NCI-H2107 (cell line): ENCODE measurements at places on chromosomes 7 and 10.

DNA sequence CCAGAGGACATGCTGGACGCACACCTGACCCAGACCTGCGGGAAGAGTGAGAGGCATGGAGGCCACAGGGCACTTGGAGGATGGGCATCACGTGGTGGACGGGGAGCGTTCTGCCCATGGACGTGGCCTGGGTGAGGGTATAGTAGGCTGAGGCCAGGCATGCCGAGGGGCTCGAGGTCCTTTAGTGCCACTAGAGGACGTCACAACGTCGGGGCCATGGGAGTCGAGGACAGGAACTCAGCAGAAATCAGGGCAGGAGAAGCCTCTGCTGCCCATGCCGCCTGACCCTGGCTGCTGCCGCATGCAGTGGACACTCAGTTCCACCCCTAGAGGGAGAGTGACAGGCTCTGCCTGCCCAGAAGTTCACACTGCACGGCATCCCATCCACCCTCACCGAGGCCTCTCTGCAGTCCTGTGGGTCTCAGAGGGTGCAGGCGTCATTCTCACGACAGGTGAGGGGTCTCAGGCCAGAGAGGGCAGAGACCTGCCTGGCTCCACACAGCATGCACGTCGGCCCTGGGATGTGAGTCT lies 198.7 kb downstream of the ADARB2 start:
- no peak for DNase-seq

DNA sequence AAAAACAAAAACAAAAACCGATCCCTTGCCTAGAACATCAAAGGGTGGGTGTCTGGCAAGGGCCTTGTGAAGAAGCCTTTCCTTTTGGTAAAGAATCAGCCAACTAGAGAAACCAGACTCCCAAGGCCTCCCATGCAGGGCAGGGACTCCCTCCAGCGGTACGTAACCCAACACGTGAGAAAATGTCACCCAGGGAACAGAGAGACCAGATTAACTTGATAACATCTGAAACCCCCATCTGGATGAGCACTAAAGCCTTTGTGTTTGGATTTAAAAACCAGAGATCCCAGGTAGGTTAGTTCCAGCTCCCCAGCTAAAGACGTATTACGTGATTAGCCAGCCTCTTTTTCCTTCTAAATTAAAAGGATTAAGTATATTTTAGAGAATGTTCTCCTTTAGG lies 3.0 kb upstream of the HABP2 start:
- no peak for DNase-seq

DNA sequence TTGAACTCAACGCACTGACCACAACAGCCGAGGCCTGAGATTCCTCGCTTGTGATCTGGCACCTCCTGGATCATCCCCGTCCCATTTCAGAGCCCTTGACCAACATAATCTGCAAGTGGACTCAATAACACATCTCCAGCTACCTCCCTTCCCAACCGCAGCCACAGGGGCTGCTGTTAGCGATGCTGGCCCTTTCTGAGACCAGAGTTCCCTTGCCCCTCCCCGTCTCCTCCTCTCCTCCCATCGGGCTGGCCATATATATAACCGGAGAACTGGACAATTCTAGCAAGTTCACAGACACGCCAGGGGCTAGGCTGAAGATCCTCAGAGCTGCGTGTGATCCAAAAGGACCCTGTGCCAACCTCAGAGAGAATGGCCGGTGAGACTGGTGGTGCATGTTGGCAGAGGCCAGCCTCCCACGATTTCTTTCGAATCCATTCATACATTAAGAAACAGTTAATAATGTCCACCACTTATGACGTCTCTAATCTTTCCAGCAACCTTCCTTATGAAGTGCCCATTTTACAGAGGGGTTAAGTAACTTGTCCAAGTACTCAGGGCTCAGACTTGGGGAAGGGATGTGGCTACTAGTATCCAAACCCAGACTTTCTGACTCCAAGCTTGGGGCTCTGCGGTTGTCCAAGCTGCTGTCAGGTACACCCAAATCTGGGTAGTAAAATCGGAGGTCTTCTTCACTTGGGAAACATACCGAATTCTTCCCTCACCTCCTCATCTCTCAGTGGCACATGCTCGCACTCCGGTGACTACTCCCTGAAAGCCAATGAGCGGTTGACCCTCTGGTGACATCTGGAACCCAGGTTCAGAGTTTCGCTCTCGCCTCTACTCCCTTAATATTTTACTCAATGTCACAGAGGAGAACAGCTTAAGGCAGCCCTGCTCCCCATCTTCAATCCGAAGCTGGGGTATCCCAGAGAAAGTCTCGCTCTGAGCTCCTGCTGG lies 11.2 kb upstream of the FEZF1 start:
- no peak for DNase-seq

DNA sequence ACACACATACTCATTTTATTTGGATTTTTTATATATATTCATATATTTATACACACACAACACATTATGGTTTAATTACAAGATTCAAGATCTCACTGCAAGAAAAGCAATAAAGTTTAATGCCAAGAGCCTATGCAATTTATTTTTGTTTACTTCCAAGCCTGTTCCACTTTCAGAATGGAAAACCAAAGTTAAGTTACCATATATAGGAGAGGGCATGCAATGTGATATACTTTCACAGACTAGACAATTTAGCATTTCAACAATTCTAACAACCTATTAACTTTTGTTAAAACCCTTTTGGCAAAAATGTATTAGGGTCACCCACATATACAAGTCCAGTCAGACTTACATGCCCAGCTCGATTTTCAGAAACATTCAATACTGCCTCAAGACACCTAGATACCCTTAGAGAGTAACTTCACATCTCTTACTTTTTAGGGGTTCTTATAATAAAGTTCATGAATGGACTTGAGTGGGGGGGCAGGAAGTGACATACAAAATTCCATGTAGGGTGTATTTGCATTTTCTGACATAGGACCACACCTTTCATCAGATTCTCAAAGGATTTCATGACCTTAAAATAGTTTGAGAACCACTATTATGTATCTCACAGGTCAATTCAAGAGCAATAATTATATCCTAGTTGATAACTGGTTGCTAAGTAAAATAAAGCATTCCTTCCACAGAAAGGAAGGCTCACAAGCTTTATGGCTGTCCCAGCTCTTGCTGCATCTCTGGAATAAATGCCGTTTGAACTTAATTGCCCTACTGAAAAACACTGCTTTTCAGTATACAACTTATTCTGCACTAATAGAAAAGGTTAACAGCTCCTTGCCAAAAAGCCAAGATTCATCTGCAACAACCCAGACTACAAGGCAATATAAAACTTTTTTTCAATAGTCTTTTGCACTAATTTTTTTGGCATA lies 2.5 kb downstream of the P4HA1 start:
- no peak for DNase-seq

DNA sequence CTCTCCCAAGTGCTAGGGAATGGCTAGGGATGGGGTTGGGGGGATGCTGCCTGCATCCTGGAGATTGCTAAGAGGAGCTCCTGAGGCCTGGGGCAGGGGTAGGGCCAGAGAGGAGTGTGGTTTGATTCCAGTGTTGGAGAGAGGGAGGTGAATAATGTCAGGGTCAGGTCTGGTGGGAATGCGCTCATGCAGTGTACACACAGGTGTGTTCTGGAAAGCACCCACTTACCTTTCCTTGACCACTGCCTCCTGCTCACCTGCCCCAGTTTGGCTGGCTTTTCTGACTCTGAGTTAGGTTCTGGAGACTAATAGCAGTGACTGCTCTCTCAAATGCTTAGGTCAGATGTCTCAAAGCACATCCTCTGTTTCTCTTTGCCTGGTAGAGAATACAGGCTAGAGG lies 135.4 kb upstream of the BMPER start:
- no peak for DNase-seq

DNA sequence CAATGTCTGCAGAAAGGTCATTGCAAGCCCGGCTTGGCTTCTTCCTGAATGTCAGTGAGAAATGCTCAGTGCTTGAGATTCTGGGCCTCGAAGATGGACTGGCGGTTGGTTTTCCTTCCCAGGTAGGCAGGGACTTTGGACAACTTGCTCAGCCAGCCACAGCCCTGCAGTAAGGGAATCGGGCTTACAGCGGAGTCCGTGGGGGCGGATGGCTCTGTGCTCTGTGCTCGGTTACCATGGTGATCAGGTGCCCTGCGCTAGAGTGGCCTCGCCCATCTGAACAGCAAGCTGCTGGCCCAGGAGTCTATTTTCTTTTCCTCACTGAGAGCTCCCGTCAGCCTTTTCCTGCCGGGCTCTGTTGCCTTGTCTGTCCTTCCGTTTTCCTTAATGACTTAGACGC lies 77.8 kb upstream of the SH2B2 start:
- no peak for DNase-seq

DNA sequence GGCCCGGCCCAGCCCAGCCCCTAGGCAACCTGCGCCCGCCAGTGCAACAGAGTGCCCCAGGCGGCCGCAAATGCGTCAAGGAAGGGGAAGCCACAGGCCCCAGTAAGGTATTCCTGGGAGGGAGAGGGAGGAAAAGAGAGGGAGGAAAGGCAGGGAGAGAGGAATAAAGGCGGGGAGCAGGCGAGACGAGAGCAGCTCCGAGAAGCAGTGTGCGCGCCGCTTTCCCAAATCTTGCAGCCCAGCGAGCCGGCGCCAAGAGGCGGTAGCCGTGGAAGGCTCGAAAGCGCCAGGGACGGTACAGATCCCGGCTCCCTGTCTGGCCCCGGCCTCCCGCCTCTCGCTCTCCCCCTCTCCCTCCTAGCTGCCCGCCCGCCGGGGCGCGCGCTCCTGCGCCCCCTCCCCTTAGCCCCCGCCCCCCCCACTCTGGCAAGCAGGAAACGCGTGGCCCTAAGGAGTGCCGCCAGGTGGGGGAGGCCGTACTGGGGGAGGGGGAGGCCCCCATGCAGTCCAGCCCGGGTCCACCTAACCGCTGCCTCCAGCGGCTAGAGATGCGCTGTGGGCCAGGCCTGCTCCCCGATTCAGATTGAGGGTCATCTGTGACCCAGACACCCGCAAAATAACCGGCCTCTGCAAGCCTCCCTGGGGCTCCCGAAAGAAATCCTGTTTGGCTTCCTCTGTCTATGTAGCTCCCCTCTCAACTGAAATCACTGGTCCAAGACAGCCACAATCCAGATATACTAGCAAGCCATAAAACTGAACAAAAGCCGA lies 4.3 kb downstream of the HOXA10 start:
- no peak for DNase-seq

- no peak for DNase-seq
These were observed 107.3 kb upstream of the STARD3NL start for GRCh38 chr7:38070718-38071117.

GRCh38 chr7:94590526-94591162 lies 65.3 kb downstream of the SGCE start:
- no peak for DNase-seq

DNA sequence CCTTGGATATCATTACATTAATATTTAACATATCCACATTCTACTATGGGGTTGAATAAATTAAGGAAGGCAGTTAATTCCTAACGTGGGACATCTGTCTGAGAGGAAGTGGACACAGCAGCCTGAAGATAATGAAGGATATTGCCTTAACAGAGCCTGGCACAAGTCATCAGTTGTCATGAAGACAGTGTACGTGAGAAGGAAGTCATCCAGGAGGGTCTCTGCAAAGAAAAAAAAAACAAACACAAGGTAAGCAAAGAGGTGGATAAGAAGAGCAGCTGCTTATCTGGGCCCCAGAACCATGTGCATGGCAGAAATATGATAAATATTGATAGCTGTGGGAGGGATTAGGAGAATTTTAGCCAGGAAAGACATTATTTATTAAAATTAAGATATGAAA lies 190.0 kb downstream of the RAPGEF5 start:
- DNase-seq, result no peak

- DNase-seq, result no peak
These were observed 142.9 kb upstream of the ITGB1 start for GRCh38 chr10:33100781-33101391.

- DNase-seq, result no peak
These were observed 140.7 kb downstream of the RTKN2 start for GRCh38 chr10:62127975-62128374.

DNA sequence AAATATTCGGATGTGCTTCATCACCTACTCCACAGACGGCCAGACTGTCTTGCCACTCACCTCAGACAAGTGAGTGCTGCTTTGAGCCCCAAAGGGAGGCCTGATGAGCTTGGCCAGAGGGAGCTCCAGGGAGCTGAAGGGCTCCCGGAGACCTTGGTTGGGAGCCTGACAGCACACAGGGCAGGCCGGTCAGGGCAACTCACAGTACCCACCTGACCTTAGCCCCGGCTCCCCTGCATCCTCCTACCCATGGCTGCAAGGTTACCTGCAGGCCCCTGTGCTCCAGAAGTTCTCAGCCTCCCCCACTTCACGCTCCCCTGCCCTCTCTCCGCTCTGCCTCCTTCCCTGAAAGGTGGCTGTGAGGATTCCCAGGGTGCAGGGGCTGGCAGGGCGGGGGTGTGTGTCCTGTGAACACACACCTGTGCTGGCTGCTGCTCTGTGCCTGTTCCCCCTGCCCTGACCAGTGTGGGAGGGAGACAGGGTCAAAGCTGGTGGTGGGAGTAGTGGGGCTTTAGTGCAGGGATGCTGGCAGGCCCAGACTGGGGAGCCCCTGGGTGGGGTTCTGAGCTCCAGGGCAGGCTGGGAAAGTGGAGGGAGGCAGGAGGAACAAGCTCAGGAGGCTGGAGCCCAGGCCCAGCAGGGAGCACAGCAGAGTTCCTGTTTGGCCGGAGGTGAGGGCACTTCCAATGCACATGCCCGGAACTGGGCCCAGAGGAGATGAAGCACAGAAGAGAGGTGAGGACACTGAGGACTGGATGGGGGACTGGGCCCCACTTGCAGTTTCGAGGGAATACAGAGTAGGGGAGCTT lies 7.2 kb downstream of the ANTXRL start:
- no peak for DNase-seq

- no peak for DNase-seq
These were observed 118.3 kb upstream of the LAMB4 start for GRCh38 chr7:108248418-108248817.

GRCh38 chr7:21947946-21948345 lies 2.2 kb upstream of the CDCA7L start:
- no peak for DNase-seq

DNA sequence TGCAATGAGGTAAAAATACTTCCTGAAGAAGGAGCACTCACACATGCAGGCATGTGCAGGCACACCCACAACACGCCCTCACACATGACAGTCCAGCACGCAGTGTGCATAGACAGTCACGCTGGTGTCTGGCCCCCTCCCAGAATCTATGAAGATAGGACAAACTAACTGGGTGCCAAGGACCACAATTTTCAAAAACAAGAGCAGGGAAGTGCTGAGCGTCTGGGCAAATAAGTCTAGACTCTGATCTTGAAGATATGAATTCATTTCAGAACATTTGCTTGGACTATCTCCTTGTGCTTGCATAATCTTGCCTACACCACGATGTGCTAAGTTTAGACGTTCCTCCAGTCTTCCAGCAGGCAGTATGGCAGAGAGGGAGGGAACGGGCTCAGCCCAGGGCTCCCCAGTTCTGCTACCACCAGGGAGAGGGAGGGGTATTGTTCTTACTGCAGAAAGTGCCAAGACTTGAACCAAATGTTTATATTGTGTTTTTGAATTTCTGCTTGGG lies 276.5 kb upstream of the KLF6 start:
- DNase-seq, result no peak
